Activated CD8-positive, alpha-beta memory T cell treated with anti-CD3 and anti-CD28 coated beads for 1 hour (primary cell): ENCODE measurements at places on chromosomes 7 and 10.

GRCh38 chr7:73809467-73809951, 21.3 kb upstream of the CLDN4 start:
- DNase-seq = no peak

DNA sequence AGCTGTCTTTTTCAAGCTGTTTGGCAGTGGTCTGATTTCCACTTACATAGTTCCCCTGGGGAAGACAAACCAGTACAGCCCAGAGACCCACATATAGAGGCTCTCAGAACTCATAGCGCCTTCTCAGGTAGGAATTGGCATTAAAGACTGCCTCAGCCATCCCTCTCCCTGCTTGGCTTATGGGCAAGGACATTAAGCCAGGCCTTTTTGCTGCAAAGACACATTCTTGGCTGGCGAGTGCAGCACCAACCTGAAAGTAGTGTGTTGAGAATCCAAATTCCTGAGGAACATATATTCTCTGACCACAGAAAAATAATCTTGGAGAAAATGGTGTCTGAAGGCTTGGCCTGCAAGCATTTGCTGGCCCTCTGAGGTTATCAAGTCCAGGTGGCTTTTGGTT, 39.2 kb upstream of the HPS1 start:
- DNase-seq = no peak

DNA sequence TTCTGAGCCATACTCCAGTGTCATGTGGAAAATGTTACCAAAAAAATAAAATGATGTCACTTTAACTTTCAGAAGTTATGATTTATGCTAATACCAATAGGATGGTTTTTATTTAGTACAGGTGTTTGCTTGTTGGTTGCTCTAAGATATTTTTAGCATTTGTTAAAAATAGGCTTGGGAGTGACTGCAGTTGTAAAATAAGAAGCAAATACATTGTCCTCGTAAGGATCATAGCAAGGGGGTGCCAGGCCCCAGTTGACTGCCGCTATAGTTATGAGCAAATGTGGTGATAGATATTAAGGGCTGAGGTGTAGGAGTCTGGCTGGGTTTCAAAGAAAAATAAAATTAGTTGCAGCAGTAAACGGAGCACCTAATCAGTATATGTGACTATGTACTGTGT, 354.4 kb upstream of the BMPER start:
- DNase-seq = no peak

GRCh38 chr7:77877791-77878190, 79.2 kb downstream of the PHTF2 start:
- no peak for DNase-seq

DNA sequence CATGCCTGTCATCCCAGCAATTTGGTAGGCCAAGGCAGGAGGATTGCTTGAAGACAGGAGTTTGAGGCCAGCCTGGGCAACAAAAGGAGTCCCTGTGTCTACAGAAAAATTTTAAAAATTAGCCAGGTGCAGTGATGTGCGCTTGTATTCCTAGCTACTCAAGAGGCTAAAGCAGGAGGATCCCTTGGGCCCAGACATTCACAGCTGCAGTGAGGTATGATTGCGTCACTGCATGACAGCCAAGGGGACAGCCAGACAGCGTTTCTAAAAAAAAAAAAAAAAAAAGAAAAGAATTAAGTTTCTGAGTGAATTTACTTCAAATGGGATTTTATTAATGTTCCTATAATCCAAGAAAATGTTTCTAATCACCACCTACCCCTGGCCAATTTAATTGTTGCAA, 87.4 kb upstream of the RNF148 start:
- no peak for DNase-seq

DNA sequence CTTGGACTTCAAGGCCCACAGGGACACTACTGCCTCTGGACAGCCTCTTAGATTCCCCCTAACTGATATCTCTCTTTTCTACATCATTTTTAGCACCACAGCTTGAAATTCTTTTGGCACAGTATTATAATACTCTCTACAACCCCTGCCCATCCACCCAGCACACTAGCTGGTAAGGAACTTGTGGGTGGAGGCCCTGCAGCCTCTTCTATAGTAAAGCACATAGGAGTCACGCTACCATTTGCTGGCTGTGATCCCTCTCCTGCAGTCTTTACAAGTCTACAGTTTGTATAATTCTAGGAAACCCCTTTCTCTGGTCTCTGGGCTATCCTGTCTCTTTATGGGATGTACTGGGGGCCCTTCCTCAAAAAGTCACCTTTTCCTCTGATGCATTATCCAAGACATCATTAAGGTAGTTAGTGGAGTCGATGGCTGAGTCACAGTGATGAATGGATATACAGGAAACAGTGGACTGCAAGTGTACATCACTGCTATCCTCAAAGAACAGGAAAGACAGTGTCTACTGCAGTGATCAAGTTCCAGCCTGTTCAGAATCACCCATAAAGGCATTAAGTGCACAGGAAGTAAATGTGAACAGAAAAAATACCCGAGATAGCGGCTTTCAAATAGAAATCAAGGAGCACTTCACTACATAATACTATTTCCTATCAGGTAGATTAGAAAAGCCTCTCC, 54.4 kb downstream of the STK17A start:
- no peak for DNase-seq

GRCh38 chr10:114103284-114103683, 59.6 kb downstream of the ADRB1 start:
- no peak for DNase-seq
